ENCODE measurements at places on chromosomes 5 and 9.

GRCh38 chr5:67350185-67350584 is 153.6 kb upstream of the CD180 start:
- peak; percentile 55 for DNase-seq

DNA sequence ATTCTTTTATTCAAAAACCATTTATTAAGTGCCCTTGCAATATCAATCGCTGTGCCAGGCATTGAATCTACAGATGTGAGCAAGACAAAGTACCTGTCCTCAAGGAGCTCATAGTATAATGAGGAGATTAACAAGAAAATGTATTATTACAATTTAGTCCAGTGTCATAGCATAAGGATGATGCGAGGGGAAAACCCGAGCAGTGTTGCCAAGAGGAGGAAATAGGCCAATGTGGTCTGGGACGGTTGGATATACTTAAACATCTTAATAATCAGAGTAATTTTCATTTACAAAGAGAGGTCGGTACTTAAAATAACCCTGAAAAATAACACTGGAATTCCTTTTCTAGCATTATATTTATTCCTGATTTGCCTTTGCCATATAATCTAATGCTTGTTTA is 18.5 kb downstream of the CD274 start:
- no peak for DNase-seq

GRCh38 chr5:136099870-136100269 is 32.8 kb upstream of the SMAD5 start:
- DNase-seq, result no peak

DNA sequence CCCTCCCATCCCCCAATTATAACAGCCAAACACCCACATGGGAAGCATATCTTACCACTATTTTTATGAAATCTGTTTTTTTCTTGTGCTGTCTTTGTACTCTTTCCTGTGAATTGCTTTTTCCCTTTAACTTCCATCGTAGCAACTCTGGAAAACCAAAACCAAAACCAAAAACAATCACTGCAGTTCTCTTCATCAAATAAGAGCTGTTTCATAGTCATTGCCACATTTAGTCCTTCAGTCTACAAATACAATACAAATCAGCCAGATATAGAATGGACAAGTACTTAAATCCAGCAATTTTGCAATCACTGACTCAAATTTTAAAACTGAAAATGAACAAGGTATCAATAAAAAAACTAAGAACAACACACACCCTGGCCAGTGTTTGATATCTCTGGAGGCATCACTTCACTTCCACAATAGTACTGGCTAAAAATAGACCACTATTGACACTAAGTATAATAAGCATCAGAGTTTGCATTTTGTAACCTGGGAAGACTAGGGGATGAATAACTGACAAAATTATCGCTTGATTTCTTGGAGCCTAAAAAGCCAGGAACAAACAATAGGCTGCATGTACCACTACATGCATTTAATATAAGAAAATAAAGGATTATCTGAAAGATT is 5.4 kb downstream of the PUM3 start:
- DNase-seq, result no peak

DNA sequence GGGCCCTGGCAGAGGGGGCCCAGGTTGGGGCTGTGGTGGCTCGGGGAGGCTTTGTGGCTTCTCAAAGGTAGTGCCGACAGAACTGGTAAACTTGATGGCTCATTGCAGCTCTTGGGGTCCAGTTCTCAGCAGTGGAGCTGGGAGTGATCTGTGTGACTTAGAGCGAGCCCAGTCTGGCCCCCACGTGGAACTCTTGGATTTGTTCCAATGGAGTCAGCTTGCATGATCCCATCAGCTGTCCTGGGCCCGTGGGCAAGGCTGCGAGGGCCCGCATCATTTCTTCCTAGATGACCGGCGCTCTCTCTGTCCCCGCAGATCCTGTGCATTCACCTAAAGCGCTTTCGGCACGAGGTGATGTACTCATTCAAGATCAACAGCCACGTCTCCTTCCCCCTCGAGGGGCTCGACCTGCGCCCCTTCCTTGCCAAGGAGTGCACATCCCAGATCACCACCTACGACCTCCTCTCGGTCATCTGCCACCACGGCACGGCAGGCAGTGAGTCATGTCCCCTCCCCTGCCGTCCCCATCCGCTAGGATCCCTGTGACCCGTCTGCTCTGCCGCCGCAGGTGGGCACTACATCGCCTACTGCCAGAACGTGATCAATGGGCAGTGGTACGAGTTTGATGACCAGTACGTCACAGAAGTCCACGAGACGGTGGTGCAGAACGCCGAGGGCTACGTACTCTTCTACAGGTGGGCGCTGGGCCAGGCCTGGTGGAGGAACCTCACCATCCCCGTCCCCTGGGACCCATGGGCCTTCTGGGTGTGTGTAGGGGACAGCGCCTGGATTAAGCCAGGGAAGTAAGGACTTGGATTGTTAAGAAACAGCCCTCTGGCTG is 39.2 kb downstream of the USP20 start:
- DNase-seq, result no peak

DNA sequence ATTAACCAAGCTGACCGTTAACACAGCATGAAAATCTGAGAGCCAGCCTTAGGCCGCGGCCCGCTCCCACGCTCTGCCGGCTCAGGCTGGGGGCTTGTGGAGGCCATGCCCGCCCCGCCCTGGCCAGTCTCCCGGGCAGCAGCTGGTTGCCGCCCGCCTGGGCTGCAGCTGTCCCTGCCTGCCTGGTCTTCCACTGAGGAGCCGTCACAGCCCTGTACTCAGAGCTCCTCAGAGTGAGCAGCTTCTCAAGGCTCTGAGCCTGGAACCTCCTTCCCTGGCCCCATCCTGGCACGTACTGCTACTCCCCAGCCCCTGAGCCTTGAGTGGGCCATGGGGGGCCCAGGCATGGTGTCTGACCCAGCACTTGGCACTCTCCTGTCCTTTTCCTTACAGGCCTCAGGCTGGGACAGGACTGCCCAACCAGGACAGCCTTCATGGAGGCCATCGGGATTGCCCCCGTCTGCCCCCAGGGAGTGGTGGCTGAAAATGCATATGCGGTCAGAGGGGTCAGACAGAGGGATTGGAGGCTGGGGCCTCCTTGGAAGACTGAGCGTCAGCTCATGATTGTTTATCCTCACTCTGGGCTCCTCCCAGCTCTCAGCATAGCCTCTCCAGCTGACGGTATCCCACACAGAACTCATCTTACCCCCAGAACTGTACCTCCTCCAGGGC is 11.9 kb downstream of the FGFR4 start:
- peak; percentile 42 for DNase-seq

DNA sequence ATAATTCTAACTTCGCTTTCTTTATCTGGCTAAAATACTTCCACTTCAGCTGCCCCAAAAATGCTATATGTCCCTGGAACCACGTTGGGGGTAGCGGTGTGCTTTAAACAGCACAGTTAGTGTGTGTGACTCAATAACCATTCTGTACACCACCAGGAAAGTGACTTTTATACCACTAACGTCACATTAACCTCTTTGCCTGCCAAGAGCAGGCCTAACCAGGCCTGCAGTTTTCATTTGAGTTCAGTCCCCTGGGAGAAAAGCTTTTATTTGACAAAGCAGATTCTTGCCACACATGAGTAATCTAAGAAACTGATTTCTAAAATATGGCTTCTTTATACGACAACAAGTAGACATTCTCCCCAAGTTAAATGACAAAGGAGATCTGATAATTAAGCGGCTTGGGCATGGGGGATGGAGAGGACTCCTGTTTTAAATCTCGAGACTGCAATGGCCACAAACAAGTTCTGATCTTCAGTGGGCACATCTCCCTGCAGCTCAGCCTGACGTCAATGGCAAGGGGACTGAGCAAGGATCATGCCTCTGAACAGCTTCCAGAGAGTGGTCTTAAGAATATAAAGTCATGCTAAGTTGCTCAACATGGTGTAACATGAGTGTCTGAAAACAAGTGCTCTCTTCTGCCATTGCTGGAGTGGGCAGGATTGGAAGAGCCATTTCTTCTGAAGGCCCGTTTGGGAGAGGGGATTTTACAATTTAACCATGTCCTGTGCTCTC is 91.8 kb downstream of the GLIS3 start:
- peak; percentile 76 for DNase-seq

DNA sequence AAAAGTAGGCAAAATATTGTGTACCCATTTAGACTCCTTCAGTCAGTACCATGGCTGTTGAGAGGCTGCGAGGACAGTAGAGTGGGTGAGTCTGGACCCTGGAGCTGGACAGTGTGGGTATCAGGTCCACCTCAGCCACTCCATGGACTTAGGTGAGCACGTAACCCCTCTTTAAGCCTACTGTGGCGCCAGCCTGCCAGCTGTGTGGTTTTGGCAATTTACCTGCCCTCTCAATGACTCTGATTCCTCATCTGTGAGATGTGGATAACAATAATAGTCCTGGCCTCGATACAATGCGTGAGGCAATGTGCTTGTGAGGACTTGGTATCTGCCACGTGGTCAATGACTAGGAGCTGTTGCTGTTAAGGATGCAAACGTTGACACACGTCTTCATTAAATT is 17.9 kb downstream of the SLC1A3 start:
- no peak for DNase-seq

DNA sequence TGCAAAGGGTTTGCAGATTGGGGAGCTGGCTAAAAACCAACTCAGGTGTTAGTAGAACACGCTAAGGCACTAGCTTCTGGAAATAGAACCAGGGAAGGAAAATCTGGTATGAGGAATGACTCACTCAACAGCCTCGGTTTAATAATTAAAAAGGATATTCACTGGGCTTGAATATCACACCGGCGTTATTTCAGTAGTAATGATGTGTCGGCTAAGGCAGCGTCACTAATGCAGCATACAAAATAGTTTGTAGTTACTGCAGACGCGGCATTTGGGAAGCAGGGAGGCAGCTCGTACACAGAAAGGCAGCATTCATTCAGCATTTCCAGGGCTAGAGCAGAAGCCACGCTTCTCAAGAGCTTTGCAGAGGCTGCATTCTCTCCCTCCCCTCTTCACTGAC is 1.7 kb downstream of the ADRA1B start:
- no peak for DNase-seq

DNA sequence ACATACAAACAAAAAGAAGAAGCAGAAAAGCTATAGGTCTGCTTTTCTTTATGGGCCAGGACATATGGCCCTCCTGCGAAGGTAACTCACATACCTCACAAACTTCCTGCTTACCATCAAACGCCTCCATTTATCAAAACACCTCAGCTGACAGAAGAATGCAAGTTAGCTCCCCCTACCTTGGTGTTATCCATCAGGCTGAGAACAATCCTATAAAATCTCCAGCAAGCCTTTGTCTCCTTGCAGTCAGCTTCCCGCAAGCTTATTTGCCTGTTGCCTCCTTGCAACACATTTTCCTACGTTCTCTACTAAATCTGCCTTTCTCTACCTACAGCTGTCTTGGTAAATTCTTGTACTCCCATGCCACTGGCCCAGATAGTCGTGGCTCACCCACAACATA is 22.7 kb upstream of the PCA3 start:
- DNase-seq, result no peak

- DNase-seq, result no peak
Measured at GRCh38 chr5:107424491-107424890, 246.2 kb downstream of the EFNA5 start.

GRCh38 chr9:37511016-37512010 is 25.6 kb downstream of the POLR1E start:
- DNase-seq, result no peak

DNA sequence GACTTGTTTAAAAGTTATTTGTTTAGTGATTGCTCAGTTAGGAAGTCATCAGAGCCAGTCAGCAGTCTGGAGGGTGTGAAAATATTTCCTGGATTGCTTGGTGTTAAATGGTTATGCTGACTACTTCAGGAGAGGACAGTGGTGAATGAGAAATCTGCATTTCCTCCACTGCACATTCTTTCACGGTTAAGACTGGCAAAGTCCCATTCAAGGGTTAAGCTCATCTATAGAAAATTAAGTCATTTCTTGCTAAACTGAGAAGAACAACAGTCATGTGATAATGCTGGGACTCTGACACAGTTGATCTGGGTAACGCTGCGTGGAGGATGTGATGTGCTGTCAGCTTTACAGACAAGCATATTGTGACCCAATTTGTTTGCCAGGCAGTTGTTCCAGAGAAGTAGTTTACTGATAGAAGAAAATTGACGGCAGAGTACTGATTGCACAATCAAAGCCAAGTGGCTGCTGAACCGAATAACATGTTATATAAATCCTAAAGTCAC is 80.4 kb downstream of the GRAMD2B start:
- peak; percentile 17 for DNase-seq

DNA sequence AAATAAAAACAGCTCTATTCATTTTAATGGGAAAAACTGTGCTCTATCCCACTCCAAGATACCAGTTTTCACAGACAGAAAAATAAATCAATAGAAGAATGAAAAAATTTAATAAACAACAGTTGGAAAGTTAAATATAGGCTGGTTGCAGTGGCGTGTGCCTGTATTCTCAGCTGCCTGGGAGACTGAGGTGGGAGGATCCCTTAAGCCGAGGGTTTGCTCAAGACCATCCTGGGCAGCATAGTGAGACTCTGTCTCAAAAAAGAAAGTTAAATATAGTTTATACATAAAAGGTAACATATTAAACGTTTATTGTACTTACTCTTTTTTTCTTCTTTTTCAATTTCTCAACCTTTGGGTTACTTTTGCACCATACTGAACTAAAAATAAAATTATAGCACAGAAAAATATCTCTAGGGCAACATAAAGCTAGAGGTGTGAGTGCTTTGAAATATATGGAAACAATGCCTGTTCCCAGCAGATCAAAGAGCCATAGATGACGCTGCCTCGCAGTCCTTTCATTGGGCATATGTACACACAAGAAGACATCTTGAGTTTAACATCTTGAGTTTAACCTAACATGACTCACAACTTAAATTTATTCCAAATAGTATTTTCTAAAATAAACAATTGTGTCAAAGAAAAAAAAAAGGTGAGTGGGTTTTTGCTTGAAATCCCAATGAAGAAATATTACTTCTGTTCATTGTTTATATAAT is 25.7 kb upstream of the KLF9 start:
- no peak for DNase-seq

DNA sequence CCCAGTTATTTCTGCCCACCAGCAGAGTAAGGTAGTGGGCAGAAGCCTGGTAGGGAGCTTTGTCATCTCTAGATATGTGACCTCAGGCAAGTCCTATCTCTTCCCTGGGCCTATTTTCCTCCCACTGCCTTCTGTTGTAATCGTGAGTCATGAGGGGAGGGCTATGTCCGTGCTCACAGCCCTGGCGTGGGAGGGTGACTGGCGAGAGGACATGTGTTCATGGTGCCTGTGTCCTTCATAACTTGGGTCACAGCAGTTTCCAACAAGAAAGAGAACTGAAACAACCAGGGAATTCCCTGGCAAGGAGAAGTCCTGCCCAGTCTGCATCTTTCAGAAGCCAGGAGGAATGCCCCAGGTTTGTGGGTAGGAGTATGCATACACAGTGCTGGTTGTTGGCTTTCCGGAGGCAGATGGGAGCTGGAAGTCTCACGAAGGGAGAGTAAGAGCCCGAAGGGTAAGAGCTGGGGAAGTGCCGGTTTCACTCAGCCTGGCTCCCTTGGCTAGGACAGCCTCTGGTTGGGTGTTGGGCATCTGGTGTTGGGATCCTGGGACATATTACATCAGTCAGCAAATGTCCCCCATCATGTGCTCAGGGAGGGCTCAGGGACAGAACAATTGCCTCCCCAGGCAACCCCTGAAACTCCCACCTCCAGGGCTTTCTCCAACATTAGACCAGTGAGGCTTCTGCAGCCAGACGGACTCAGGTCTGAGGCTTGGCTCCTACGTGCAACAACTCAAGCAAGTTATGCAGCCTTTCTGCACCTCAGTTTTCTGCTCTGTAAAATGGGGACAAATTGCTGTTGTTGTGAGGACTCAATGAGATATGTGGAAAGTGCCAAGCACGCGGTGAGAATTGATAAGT is 4.3 kb upstream of the TIFAB start:
- DNase-seq, result peak; percentile 90

GRCh38 chr5:158390577-158390976 is 531.6 kb upstream of the CLINT1 start:
- no peak for DNase-seq

GRCh38 chr9:89563571-89564345 is 41.1 kb upstream of the GADD45G start:
- no peak for DNase-seq

Data from AG08395 (cell line).